ENCODE measurements at places on chromosomes 12 and 14. TPM values are rescaled to one million over a fixed set of nuclear protein-coding genes. Genes with fewer than 3 reads are reported as not detected.

DNA sequence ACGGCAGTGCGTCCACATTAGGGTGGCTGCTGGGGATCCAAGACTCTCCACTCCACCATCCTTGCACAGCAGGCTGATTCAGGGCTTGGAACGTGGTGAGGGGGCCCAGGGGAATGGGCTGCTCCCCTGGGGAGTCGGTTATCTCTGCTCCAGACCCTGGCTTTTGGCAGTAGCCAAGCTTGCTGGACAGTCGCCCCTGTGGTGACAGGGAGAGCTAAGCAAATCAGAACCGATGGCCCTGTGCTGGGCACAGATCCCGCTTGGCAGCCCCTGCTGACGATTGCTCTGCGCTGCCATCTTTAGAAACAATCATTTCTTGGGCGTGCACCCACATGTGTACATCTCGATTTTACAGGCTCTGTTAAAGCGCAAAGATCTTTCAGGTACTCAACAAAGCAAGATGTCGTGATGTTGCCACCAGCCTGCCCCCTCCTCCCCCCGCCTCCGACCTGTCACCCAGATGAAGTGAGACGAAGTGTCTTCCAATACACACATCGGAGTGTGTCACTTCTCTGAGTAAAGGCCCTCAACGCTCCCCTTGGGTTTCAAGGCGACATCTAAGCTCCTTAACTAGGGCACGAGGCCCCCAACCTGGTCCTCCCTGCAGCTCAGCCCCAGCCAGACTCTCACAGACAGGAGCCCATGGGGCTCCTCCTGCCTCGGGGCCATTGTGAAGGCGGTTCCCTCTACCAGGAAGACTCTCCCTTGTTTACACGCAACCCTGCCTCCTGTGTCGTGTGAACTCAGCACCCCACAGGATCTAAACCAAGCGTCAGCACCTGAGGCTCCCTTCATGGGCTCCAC is 55.6 kb downstream of the PITPNM2 start:
- H3K27me3 ChIP-seq: no peaks in the 10 kb centered on the region
- no peak for DNase-seq
- H3K36me3 ChIP-seq: no peaks in the 10 kb centered on the region
- peaks cover 21% of the 10 kb centered on the region for H3K4me1 ChIP-seq
- peak overlapping the region; percentile 24 for H3K27ac ChIP-seq
- H3K4me3 ChIP-seq: no peak overlapping the region

GRCh38 chr12:55829967-55830600 is 697 bp upstream of the DNAJC14 start:
- peak overlapping the region; percentile 76 for H3K4me3 ChIP-seq
- no peaks in the 10 kb centered on the region for H3K4me1 ChIP-seq
- DNase-seq: peak; percentile 52
- H3K27ac ChIP-seq: peak overlapping the region; percentile 85

GRCh38 chr12:121246893-121247557 is 37.1 kb downstream of the P2RX4 start:
- no peak for DNase-seq
- no peaks in the 10 kb centered on the region for H3K27me3 ChIP-seq
- H3K4me3 ChIP-seq: no peak overlapping the region
- H3K4me1 ChIP-seq: no peaks in the 10 kb centered on the region
- no peak overlapping the region for H3K27ac ChIP-seq
- 0 out of 2 replicates have a peak, but pooled peaks cover 1% of the 10 kb centered on the region for H3K36me3 ChIP-seq

TAS2R7 gene
- not detected for total RNA-seq

OR10AD1 gene
- total RNA-seq: not detected

KRT6B gene
- total RNA-seq: not detected

- H3K36me3 ChIP-seq: no peaks in the 10 kb centered on the region
- no peak overlapping the region for H3K4me3 ChIP-seq
- peaks cover 5% of the 10 kb centered on the region for H3K4me1 ChIP-seq
- no peak for DNase-seq
Observed at GRCh38 chr12:82803201-82803600, 116.5 kb downstream of the TMTC2 start.

GRCh38 chr12:131799828-131800593 is 28.2 kb upstream of the MMP17 start:
- no peaks in the 10 kb centered on the region for H3K27me3 ChIP-seq
- peaks cover 2% of the 10 kb centered on the region for H3K36me3 ChIP-seq
- no peak for DNase-seq

PPP2R3C gene
- 25.2 TPM for total RNA-seq

CTDSP2 gene
- total RNA-seq: 117 TPM

DNA sequence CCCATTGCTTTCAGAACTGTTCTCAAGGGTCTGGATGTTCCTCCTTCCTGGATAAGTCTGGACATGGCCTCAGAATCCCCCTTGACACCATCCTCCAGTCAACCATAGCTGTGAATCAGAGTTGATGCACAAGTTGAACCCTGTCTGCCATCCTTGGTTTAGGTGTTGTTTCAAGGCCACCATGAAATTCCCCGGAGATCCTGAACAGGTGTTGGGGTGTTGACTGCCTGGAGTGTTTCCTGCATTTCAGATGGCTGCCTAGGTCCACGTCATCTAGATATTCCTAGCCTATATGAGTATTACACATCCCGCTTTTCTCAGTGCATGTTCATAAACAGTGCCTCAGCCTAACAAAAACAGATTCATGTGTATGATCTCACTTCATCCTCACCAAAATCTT is 86.7 kb upstream of the PWP1 start:
- no peaks in the 10 kb centered on the region for H3K36me3 ChIP-seq
- no peaks in the 10 kb centered on the region for H3K4me1 ChIP-seq
- H3K4me3 ChIP-seq: no peak overlapping the region

- DNase-seq: no peak
- H3K4me3 ChIP-seq: peak within 1 kb of the TSS; percentile 76
- peaks cover 3% of the 10 kb centered on the region for H3K36me3 ChIP-seq
Observed at GRCh38 chr14:24232645-24233537, at the start of gene GMPR2. GMPR2 (plus strand) TSS chr14:24232929; CDS start chr14:24233254, 325 bp downstream.
